Pons (tissue), 1 donor: ENCODE measurements at places on chromosomes 16 and 17.
A peak's percentile ranks its signal among the peaks of the same experiment; 100 is the strongest.

DNA sequence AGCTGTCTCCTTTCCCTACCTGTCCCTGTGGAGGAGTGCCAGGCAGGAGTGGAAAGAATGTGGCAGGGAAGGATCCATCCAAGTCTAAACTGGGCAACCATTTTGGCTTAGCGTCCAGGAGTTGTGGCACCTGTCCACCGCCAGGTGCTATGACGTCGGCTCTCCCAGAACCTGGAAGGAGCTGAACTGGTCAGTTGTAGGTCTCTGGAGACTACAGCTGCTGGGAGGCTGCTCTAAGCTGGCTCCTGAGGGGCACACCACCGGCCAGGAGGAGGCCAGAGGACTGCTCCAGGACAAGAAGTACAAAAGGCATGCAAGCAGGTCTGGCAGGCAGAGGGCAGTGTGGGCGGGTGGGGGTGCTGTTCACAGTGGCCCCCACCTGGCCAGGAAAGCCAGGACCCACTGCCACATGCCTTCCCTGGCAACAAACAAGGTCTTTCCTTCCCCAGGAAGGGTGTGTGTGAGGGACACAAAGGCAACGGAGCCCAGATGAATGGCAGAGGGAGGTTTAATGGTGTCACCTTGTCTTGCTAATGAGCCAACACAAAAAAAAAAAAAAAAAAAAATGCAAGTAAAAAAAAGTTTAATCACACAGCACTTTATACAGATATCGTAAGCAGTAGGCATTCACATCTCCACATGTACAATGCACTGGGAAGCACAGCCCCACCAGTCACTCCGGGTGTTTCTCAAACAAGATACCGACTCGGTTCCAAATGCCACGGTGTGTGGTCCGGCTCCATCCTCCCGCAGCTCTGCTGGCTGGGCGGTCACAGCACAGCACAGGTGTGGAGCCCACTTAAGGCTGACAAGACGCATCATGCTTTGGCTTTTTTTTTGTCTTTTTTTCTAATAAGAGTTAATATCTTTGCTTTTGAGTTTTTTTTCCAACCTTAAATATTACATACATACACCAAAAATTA, 4.8 kb downstream of the SPHK1 start:
- DNase-seq, result no peak

DNA sequence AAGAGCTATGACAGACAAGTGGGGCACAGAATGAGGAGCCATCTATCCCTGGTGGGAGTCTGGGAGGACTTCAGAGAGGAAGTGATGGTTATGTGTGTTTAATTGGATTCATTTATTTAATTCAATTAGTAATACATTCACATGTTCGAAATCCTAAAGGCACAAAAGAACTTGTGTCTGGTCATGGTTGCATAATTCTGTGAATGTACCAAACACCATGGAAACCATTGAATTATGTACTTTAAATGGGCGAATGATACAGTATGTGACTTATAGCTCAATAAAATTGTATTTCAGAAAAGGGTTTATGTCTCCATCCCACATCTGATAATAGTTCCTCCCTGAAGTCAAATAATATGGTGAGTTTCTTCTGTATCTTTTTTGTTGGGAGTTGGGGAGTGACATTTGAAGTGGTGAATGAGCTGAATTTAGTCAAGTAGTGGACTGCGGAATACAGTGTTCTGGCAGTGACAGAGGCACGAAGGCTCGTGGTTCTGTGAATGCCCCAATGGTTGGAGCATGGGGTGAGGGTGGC, 19.8 kb upstream of the G6PC1 start:
- no peak for DNase-seq

GRCh38 chr16:26830428-26831127, 236.1 kb upstream of the C16orf82 start:
- no peak for DNase-seq

- DNase-seq, result peak; percentile 95
These were observed 19.4 kb downstream of the CEP295NL start for GRCh38 chr17:78883533-78884131.

GRCh38 chr16:4601036-4601863, 13.4 kb downstream of the UBALD1 start:
- DNase-seq, result no peak

DNA sequence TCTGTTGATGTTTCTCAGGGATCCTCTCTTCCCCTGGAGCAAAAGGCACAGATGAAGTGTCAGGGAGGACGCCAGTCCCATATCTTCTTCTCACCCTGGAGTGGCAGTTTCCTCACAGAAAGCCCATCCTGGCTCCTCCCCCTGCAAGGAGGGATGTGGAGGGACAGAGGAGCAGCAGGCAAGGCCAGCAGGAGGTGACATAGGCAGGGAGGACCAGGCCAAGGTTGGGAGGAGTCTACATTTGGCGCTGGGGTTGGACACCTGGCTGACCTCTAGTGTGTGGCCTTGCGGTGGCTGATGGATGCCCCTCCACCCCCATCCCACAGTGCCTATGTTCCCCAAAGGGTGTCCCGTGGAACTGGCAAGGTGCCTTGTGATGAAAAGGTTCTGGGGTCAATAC, 125.4 kb downstream of the SEC14L1 start:
- no peak for DNase-seq

- DNase-seq, result peak; percentile 89
These were observed 19.3 kb upstream of the MTMR4 start for GRCh38 chr17:58533616-58534188.
